Left lung (tissue), 14 donors: ENCODE measurements at places on chromosomes 1 and 21. TPM values are rescaled to one million over a fixed set of nuclear protein-coding genes. Genes with fewer than 3 reads are reported as not detected.

DRAXIN gene
- total RNA-seq: 0.10 TPM

SPRR2G gene
- not detected for total RNA-seq

TNN gene
- not detected for total RNA-seq

OR2T3 gene
- total RNA-seq: not detected

- peak; percentile 63 for DNase-seq
- no peaks in the 10 kb centered on the region for H3K27me3 ChIP-seq
- H3K4me3 ChIP-seq: no peak overlapping the region
- no peak overlapping the region for H3K27ac ChIP-seq
Observed at GRCh38 chr1:228391411-228392020, 15.1 kb downstream of the TRIM11 start.
